ENCODE measurements at places on chromosomes 1 and 21. TPM values are rescaled to one million over a fixed set of nuclear protein-coding genes. Genes with fewer than 3 reads are reported as not detected.

The CFHR3 gene
- not detected for total RNA-seq

The DNAJC16 gene
- 17.1 TPM for total RNA-seq

- DNase-seq, result no peak
These were observed at the start of gene PLA2G2A for GRCh38 chr1:19979494-19979977. Gene PLA2G2A, minus strand, starts transcription at chr1:19979618. Its CDS starts 845 bp downstream, at chr1:19978773.

- DNase-seq, result no peak
These were observed 17.2 kb upstream of the SLC25A44 start for GRCh38 chr1:156176610-156177210.

- DNase-seq, result no peak
These were observed 80.4 kb upstream of the EDN2 start for GRCh38 chr1:41564741-41565475.

The UBAP2L gene
- total RNA-seq, result 95.6 TPM

The TSSK3 gene
- total RNA-seq, result 2.0 TPM

DNA sequence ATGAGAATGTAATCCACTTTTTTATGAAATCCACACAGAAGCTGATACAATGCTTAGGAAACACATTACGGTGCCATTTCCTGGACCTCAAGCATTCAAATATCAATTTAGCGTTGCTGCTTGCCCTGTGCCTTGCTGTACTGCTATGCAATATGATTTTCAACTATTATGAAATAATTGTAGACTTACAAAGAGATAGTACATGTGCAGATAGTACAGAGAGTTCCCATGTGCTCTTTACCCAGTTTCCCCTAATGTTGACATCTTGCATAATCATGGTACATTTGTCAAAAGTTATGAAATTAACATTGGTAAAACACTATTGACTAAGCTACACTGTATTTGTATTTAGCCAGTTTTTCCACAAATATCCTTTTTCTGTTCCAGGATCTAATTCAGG lies 37.7 kb upstream of the PTBP2 start:
- DNase-seq, result no peak

The TTC34 gene
- 0.59 TPM for total RNA-seq

GRCh38 chr1:229897501-229897900 lies 169.5 kb upstream of the GALNT2 start:
- DNase-seq, result no peak

The PDZK1 gene
- total RNA-seq, result not detected
